ENCODE measurements at places on chromosomes 13 and 19.

GRCh38 chr19:19055701-19056100, 8.1 kb upstream of the SLC25A42 start:
- DNase-seq, result no peak

DNA sequence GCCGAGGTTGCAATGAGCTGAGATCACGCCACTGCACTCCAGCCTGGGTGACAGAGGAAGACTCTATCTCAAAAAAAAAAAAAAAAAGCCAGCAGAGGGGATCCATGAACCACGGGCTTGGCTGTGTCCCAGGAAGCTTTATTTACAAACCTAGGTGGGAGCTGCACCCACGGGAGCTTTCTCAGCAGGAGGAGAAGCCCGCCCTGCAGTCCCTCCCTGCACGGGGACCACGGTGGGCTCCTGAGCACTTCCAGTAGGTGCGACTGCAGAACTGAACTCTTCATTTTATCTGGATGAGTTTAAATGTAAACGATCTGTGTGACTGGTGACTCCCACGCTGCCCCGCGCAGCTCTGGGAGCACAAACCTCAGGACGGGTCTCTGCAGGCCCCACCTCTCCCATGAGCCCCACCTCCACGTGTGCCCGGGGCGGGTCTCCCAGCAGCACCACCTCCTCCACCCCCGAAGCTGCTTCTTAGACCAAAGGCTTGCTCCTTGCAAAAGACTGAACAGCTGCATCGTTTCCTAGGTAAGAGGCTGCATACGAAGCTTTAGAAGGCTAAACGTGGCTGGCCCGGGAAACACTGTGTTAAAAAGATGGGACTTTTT, 66.4 kb downstream of the SPACA7 start:
- DNase-seq, result no peak

- DNase-seq, result peak; percentile 37
These were observed 42.1 kb upstream of the C13orf46 start for GRCh38 chr13:114015969-114016295.

- DNase-seq, result no peak
These were observed 169.4 kb downstream of the OLFM4 start for GRCh38 chr13:53198017-53198416.

- peak; percentile 52 for DNase-seq
These were observed 1.4 kb downstream of the ING1 start for GRCh38 chr13:110714797-110715394.

- no peak for DNase-seq
These were observed 136.3 kb upstream of the CSNK1A1L start for GRCh38 chr13:37241786-37242185.

DNA sequence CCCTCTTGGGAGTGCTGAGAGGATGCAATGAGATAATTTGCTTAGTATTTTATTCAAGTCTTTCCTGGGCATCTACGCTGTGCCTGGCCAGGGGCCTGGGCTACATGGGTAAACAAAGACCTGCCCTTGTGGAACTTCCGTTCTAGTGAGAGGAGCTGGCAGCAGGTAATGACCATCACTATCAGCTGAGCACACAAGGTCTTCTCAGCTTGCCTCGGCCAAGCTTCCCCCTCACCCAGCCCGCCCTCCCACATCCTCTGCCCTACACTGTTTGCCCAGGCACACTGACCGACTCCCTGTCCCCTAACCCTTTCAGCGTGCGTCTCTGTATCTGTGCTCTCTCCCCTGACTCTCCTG, 8.6 kb upstream of the FKRP start:
- DNase-seq, result no peak

GRCh38 chr13:46131705-46132104, 26.9 kb upstream of the CPB2 start:
- DNase-seq, result no peak

DNA sequence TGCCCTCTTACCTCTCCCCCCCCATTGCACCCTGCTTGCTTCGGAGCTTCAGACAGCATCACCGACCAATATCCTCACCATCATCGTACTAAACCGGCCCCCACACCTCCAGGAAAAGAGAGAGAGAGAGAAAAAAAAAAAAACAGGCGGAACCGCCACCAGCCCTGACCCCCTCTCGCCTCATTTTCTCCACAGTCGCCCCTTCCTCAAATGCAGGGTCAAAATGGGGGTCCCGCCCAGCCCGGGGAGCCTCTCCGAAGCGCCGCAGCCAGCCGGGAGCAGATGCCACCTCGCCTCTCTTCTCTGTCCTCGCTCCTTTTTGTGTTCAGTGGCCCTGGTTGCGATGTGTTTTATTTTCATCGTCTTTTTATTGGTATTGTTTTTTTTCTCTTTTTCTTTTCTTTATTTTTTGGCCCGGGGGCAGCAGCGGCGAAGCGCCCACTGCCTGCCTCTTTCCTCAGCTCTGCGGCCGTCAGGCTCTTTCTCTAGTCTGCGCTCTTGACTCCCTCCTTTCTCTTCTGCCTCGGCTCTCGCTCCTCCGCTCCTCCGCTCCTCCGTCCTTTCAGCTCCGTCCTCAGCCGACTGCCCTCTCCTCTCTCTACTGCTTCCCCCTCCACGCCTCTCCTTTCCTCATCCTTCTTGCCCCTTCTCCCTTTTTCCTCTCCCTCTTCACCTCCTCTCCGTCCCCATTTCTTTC, 41.4 kb downstream of the DEDD2 start:
- DNase-seq, result no peak

DNA sequence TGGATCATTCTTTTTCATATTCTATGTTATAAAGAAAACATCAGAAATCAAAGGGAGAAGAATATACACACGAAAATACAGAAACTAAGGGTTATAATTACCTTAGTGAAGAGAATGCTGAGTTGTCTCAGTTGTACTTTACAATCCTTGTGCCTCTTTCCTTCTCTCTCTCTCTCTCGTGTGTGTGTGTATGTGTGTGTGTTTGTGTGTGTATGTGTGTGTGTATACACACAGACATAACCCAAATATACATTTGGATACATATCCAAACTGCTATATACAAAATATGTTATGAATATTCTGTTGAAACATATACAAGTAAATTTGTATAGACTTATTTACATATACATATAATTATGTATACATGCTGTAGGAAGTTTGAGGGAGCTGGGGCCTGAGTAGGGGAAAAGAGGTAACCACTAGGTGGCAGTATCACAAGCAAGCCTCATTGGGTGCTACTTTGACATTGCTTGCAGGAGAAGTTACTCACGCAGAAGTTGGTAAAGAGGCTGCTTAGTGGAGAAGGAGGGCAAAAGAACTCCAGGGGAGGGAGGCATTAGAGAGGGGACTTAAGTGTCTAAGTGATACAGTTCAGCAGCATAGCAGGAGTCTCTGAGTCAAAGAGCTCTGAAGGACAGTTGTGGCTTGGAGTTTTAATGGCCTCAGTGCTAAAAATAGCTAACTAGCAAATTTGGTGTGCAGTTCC, 465.1 kb upstream of the PCDH20 start:
- DNase-seq, result no peak

- DNase-seq, result no peak
These were observed 261.1 kb upstream of the RFC3 start for GRCh38 chr13:33556828-33557227.

- DNase-seq, result no peak
These were observed 331.1 kb upstream of the KLF12 start for GRCh38 chr13:74465271-74465670.

DNA sequence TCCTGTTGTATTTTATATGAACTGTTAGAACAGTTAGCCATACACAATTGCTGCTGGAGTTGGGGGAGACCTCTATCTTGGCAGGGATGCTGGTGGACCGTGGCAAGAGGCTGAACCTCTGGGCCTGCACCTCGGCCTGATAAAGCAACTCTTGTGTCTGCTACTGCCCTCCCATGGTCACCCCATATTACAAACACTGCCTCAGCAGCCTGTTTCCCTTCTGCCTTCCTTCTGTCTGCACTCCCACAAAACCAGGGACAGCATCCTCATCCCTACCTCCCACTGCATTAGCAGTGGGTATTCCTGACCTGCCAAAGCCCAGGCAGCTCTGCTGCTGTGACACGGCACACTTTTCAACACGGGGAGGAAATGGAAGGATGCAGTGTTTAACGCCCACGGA, 456.4 kb downstream of the FGF14 start:
- no peak for DNase-seq

- no peak for DNase-seq
These were observed 44.2 kb downstream of the CHST8 start for GRCh38 chr19:33665776-33666595.

DNA sequence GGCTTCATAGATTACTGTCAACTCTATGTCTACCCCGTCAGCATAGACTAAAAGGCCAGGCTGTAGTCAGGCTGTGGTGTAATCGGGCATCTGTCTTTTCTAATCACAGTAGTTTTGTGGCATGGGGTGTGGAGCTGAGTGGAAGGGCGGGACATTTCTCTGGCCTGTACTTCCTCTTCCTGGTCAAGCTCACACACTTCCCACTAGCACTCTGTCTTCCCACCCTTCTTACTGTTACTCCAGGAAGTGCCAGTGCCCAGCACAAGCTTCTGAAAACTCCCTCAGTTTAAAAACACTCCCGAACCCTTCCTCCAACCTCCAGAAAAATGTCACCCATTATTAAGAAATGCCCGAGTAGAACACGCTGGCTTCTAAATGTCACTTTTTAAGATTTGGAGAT, 229.8 kb downstream of the KLF5 start:
- DNase-seq, result no peak

DNA sequence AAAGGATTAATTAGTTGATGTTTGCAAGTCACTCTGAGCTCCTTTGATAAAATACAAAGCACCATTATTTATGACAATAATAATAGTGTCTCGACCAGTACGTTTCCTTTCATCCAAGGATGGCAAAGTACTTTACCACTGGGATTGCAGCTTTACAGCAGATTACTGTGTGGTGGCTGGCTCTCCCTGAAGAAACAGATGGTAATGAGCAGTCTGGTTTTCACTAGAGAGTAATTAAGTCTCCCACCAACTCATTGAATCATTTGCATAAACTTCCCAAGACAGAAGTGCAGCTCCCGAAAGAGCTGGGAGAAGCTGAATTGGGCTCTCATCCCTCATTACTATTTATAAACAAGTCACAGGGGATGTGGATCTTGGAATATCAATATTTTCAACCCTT, 48.7 kb downstream of the KLF5 start:
- no peak for DNase-seq

DNA sequence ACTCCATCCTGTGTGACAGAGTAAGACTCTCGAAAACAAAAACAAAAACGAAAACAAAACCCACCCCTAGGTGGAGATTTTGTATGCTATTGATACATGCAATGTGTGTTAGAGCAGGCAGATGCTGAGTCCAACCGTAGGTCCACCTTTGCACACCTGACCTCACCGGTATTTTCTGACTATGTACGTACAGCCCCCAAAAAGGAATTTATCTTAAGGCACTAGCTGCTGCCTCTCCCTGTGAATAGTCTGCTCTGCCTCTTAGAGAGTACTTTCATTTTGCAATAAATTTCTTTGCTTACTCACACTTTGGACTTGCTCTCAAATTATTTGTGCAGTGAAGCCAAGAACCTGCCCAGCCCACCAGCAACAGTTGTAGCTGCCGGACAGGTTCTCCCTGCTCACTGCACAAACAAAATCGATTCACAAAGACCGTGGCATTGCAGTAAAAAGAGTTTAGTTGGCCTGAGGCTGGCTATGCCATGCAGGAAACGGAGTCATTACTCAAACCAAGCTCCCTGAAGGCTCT, 8.2 kb upstream of the ZNF77 start:
- no peak for DNase-seq

Measured in activated naive CD8-positive, alpha-beta T cell treated with anti-CD3 and anti-CD28 coated beads, Interleukin-2, amount 50 U/mL, for 24 hours (primary cell).